Calu3 (cell line): ENCODE measurements at places on chromosomes 1 and 21.

GRCh38 chr1:219906924-219907771 is 21.2 kb downstream of the SLC30A10 start:
- no peak for DNase-seq

DNA sequence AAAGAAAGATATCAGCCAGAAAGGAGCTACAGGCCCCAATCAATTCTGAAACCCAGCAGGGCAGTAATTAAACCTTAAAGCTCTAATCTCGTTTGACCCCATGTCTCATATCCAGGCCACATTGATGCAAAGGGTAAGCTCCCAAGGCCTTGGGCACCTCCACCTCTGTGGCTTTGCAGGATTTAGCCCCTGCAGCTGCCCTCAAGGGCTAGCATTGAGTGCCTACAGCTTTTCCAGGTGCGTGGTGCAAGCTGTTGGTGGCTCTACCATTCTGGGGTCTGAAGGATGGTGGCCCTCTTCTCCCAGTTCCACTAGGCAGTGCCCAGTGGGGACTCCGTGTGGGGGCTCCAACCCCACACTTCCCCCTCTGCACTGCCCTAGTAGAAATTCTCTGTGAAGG is 429.9 kb downstream of the NPHP4 start:
- no peak for DNase-seq

DNA sequence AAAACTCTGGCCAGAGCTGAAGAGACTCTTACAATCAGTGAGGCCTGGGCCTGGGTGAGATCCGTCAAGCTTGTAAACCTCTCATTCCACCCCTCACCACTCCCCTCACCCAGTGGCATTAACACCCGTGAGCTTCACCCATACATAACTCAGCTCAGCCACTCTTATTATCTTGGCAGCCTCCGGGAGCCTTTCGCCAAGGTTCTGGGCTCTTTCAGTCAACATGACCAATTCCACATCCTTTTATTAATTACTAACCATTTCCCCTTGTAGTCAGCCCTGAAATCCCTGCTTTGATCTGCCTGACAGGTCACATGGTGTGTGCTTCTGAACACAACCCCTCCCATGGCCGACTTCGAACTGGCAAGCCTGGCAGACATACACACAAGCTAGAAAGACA is 134.8 kb downstream of the SETD4 start:
- DNase-seq, result peak; percentile 65

GRCh38 chr1:33338440-33339211 is 17.7 kb upstream of the A3GALT2 start:
- DNase-seq, result no peak

- no peak for DNase-seq
Observed at GRCh38 chr1:194164755-194165154, 978.3 kb upstream of the B3GALT2 start.

DNA sequence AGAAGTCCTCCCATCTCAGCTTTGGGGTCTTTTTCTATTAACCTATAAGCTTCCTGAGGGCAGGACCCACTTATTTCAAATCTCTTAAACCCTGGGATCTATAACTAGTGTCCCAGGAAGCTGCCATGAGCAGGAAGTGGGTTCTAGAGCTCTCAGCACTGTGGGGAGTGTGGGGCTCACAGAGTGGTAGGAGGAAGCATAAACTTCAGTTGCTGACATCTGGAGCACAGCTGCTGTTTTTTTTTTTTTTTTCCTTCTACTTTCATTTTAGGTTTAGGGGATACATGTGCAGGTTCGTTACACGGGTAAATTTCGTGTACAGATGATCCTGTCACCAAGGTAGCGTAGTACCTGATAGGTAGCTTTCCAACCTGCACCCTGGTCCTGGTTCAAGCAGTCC is 59.3 kb downstream of the AK4 start:
- DNase-seq, result no peak

GRCh38 chr1:46302641-46303037 is 777 bp downstream of the LRRC41 start:
- peak; percentile 36 for DNase-seq

DNA sequence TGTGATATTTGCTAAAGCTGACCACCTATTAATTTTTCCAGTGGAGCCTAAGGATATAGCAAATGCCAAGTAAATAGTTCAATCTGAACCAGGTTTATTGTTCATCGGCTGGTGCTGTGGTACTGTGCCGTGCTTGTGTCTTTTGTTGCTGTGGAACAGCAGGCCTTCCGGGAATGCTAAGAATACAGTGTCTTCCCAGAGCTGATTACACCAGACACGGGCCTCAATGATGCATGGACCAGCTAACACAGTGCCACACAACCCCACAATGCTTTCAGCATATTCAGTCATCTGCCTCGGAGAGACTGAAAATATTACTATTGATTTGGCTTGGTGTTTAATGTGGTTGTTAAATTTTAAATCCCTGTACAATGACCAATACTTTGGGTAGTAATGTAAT is 415.4 kb downstream of the PTBP2 start:
- no peak for DNase-seq

GRCh38 chr1:219189021-219189824 is 15.5 kb downstream of the LYPLAL1 start:
- DNase-seq, result no peak

DNA sequence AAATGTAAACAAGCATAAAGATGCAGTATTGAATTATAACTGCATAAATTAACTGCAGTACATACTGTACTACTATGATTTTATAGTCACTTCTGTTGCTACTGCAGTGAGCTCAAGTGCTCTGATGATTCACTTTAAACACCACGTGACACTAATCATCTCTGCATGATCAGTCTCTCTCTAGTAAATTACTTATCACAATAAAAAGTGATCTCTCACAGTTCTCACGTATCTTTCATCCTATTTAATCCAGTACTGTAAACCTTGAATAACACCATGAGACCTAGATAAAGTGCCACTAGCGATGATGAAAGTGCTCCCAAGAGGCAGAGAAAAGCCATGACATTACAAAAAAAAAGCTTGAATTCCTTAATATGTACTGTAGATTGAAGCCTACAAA is 1242.0 kb downstream of the AMY1C start:
- no peak for DNase-seq

DNA sequence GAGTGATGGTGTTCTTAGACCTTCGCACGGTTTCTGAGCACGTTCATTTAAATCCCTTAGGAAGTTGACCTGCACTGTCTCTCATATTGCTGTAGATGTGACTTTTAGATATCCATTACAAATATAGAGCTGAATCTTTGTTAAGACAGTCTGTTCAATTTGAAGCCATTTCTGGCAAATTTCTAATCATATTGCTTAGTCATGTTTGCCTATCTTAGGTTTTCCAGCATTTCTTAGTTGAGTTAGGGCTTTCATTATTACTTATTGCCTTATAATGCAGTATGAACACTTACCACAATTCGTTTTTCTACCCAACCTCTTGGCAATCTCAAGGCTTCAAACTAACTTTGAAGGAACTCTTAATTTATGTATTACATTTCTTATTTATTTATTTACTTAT is 78.5 kb upstream of the PGD start:
- DNase-seq, result no peak

DNA sequence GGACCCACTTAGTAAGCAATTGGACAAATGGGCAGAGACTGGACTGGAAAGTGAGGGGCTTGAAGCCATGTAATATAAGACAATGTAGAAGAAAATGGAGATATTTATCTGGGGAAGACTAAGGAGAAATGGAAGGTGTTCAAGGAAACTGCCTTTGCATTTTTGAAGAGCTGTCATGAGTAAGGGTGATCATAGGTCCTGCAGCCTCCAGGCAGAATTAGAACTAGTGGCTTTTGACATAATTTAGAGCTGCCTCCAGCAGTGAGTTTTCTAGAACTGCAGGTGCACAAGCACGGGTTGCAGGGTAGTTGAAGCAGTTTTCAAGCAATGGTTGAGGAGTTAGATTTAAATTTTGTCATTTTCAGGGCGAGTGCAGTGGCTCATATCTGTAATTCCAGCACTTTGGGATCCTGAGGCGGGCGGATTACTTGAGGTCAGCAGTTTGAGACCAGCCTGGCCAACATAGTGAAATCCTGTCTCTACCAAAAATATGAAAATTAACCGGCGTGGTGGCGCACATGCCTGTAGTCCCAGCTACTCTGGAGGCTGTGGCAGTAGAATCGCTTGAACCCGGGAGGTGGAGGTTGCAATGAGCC is 3.7 kb upstream of the CDC14A start:
- no peak for DNase-seq

GRCh38 chr1:233487408-233487807 is 126.5 kb upstream of the KCNK1 start:
- no peak for DNase-seq

DNA sequence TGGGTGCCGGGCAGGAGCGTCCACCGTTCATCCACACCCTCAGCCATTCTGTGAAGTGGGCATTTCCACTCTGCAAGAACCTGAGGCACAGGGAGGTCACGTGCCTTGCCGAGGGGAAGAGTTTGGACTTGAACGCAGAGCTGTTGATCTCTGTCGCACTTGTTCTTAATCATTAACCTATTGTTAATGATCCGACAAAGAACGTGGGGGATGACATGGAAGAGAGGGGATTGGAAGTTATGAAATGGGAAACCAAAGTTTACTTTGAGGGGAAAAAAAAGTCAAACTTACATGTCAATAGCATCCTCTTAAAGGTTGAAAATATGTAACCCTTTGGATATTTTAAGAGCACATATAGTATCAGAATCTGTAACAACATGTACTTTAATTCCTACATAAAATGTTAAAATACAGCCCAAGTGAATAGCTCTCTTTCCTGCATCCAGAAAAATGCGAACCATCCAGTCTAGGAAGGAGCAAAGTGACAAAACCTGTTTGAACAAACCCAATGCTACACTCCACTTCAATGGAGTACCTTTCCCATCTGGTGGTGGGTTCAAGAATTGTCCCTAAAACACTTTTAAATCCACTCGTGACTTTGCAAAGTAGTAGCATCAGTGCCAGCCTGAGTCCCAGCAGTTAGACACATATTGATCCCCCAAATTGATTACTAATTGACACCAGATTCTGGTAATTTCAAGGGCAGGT is 75.5 kb downstream of the SETD4 start:
- DNase-seq, result peak; percentile 34

- DNase-seq, result no peak
Observed at GRCh38 chr1:19462781-19463503, 22.4 kb downstream of the CAPZB start.

DNA sequence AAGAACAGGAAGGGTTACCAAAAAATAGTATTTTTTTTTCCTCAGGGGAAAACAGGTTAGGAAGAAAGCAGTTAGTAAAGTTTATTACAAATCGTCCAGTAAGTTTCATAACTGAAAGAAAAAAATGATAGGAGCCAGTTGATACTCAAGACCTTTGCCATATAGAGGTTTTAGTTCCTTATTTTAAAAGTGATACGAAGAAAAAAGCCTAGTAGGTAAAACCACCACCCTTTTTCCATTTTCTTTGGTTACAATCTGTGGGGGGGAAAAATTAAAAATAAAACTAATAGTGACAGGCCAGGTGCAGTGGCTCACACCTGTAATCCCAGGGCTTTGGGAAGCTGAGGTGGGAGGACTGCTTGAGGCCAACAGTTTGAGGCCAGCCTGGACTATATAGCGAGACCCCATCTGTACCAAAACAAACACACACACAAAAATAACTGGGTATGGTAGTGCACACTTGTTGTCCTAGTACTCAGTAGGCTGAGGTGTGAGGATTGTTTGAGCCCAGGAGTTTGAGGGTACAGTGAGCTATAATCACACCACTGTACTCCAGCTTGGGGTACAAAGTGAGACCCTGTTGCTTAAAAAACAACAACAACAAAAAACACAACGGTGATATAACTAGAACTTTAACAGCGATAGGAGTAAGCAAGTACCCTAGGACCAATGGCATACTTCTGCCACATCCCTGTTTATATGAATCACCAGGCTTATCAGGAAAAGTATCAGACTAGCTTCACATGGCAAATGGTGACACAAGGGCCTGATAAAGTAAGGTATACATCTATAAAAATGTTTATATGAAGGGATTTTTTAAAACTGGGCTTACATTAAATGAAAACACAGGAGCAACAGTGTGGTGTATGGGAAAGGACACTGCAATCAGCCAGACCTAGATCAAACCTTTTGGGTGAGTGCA is 5.4 kb downstream of the TMEM59 start:
- DNase-seq, result no peak

DNA sequence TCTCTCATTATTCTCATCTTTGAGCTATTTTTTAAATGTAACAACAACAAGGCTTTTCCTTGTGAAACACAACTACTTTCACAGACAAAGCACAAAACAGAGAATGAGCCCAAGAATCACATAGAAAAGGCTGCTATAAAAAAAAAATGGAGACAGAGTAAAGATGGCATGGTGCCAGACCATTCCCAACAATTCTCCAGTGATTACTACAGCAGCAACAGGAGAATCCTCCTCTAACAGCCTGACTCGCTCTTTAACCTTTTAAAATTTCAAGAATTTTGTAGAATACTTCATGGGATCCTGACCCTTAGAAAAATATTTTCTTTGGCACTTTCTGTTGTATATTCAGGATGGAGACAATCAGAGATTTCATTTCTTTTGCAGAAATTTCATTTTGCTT is 3.8 kb upstream of the BCAS2 start:
- no peak for DNase-seq

GRCh38 chr1:229003233-229004031 is 267.5 kb upstream of the RAB4A start:
- no peak for DNase-seq

GRCh38 chr1:212797681-212798080 is 6.0 kb downstream of the TATDN3 start:
- DNase-seq, result no peak

GRCh38 chr1:33111965-33112364 is 31.0 kb downstream of the AZIN2 start:
- DNase-seq, result no peak
